ENCODE measurements at places on chromosomes 2 and 18. TPM values are rescaled to one million over a fixed set of nuclear protein-coding genes. Genes with fewer than 3 reads are reported as not detected.

The COL3A1 gene
- total RNA-seq = not detected

DNA sequence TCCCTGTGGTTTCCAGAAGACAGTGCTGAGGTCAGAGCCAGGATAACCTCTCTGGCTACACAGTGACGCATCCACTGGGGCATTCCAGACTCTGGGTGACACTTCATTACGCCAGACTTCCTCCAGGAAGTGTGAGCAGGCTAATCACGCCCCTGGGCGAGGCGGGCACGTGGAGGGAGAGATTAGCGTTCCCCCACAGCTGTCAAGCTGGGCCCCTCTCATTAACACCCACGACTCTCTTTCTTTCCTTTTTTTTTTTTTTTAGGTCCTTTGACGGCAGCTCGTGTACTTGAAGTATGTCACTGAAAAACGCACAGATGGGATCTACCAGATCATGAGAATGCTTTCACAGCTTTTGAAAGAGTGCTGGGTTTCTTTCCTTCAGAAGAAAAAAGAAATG, 274.6 kb downstream of the AFF3 start:
- DNase-seq = peak; percentile 47

GRCh38 chr2:204051476-204051875, 114.9 kb downstream of the ICOS start:
- no peak for DNase-seq

- no peak for DNase-seq
These were observed 493.8 kb upstream of the NRP2 start for GRCh38 chr2:205188239-205189138.

GRCh38 chr2:219406861-219407230, 11.3 kb upstream of the DES start:
- no peak for DNase-seq

- DNase-seq = no peak
These were observed 46.6 kb downstream of the TAF1B start for GRCh38 chr2:9889812-9890261.

The REEP1 gene
- total RNA-seq = under 0.01 TPM

DNA sequence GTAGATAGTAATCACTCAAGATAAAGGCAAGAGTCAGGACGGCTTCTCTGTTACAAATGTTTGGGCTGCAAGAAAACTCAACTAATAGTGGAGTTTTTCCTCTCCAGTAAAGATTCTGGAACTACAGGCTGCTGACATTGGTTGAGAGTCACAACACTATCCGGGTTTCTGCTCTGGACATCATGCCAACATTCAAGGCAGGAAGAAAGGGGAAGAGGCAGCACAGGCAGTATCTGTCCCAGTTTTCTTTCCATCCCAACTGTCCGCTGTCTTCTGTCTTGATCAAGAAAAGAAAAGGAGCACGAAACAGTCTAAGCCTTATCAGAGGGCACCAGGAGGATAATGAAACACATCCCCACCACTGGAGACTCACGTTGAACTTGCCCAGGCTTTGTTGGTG, 132.1 kb downstream of the MAIP1 start:
- no peak for DNase-seq

The GNAL gene
- 0.27 TPM for total RNA-seq

The MAP2 gene
- under 0.01 TPM for total RNA-seq

The MGAT4A gene
- total RNA-seq = 6.7 TPM

GRCh38 chr2:36322108-36322507, 33.5 kb upstream of the CRIM1 start:
- no peak for DNase-seq

GRCh38 chr2:189698020-189698887, 23.8 kb downstream of the ANKAR start:
- DNase-seq = peak; percentile 87

The PLEKHH2 gene
- under 0.01 TPM for total RNA-seq

DNA sequence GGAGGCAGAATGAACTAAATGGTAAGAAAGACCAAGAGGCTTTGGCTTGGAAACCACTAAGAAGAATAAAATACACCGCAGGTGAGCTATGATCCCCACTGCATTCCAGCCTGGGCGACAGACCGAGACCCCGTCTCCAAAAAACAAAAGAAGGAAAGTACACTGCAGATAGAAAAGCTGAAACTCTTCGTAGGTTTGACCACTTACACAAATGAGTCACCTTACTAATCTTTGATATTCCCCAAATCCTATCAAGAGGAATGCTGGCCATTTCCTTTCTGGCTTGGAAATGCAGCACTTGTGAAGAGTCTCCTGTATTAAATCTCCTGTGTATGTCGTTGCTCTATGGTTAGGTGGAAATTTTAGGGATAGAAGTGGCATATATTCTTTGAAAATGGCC, 108.8 kb downstream of the MTCL1 start:
- no peak for DNase-seq

GRCh38 chr2:119025013-119025412, 83.0 kb downstream of the MARCO start:
- DNase-seq = no peak

DNA sequence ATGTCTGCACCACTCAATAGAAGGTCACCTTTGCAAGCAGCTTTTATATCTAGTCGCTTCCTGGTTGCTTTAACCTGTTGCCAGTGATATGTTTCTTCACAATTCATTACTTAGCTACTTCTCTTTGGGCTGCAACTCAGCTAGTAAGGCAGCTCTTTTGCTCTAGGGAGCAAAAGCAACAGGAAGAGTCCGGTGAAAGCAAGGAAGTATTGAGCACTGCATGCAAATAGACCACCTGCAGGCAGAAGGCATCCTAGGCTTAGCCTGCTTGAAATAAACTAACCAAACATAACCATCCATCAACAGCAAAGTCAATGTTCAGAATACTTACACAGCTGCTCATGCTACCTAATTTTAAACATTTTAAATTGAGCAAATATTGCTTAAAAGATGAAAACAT, 529.2 kb upstream of the LINC00305 start:
- no peak for DNase-seq

- no peak for DNase-seq
These were observed 73.4 kb upstream of the ITPRID2 start for GRCh38 chr2:181818058-181818680.

The UCN gene
- total RNA-seq = 2.2 TPM

The ZNF519 gene
- 5.4 TPM for total RNA-seq

The PIEZO2 gene
- 1.3 TPM for total RNA-seq

The SLC5A7 gene
- not detected for total RNA-seq

DNA sequence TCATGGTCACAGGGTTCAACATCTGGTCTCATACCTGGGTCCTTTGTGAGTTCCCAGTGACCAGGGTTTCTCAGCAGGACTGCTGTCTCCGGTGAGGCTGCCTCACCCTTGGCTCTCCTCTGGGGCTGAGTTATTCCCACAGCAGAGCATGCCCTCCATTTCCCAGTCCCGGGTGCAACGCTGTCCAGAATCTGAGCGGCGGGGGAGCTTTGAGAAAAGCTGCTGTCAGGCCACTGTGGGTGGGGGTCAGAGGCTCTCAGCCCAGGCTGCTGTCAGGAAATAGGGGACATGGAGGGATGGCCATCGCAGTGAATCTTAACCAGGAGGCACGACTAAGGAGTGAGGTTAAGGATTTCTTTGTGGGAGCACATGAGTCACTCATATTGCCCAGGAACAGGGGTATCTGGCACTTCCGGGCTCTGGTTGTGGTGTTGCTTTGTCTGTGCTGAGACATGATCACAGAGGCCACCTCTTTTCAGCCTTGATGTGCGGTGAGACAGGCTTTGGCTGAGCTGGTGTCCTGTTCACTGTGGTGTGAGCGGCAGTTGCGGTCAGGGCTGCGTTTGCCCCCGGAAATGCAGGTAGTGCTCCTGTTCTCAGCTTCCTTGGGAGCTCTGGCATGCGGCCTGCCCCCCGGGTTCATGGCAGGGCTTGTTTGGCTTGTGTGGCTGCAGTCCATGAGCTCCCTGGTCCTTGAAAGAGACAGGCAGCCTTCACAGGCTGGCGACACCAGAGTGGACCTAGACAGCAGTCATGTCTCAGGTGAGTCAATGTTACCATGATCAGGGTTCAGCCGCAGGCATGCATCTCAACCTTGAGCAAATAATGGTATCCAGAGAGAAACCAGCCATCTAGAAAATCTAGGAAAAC, 310.7 kb upstream of the MYT1L start:
- no peak for DNase-seq

GRCh38 chr2:23684395-23685176, 242.3 kb downstream of the ATAD2B start:
- no peak for DNase-seq

The C1QL2 gene
- not detected for total RNA-seq

DNA sequence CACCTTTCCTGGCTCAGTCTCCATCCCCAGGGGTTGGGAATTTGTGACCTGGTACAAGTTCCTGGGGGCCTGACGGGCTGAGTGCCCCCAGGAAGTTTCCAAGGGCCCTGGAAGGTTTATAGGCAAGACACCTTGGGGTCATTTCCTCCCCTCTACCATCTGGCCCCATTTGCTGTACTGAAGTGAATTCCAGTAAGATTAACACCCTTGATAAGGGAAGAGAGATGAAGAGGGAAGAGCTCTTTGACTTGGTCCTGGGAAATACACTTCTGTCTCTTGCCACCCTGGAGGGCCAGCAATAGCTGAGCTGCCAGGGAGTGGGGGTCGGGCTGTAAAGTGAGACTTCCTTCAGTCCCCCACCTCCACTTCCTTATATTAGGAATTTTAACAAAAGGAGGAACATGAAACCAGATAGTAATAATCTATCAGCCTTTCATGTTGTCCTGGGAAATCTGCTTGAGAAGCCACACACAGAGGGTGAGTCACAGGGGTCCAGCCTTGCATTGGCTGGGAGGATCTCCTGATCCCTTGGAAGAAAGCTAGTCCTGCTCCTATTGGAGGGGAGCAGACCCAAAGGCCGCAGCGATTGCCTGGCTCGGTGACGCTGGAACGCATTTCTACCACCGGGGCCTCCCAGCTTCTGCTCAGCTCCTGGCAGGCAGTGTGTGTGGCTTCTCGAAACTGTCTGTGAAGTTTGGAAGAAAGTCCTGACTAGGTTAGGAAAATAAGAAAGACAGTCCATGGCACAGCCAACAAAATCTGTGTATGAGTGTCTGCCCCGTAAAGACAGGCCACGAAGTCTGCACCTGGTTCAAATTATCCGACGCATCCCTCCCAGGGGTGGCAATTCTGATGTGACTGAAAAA, 87.3 kb downstream of the ACAA2 start:
- DNase-seq = no peak

DNA sequence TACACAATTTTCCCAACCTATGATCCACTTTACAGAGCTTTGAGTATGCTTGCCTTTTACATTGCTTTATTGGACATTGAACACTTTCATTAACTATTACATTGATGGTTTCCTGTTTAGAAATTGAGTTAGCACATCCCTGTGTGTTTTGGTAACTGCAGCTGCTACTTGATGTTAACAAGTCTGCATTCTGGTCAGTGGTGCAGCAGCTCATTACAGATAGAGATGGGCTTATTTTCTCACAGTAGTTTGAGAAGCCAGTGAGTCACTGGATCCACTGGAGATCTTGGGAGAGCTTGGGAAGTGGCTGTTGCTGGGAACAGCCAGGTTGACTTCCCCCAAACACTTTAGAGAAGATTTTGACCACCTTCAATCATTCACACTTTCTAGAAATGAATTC, 150.5 kb downstream of the ARHGAP15 start:
- DNase-seq = no peak

GRCh38 chr18:46672062-46672970, 15.3 kb upstream of the LOXHD1 start:
- peak; percentile 66 for DNase-seq

- no peak for DNase-seq
These were observed 64.4 kb downstream of the TTC21B start for GRCh38 chr2:165889158-165889557.

GRCh38 chr18:10301831-10302483, 152.5 kb upstream of the APCDD1 start:
- no peak for DNase-seq

GRCh38 chr2:43943809-43944452, 51.9 kb downstream of the LRPPRC start:
- DNase-seq = no peak

- no peak for DNase-seq
These were observed 178.5 kb downstream of the TPGS2 start for GRCh38 chr18:36650266-36650665.

- no peak for DNase-seq
These were observed 178.0 kb downstream of the HDAC4 start for GRCh38 chr2:239222706-239223309.
